Stimulated activated memory B cell treated with anti-CD40 and anti-IgM and Interleukin-4, amounts not matched to agents 10 μg/mL and 1 μg/mL and 100 μg/mL, for 72 hours (primary cell): ENCODE measurements at places on chromosomes 1 and 21.

DNA sequence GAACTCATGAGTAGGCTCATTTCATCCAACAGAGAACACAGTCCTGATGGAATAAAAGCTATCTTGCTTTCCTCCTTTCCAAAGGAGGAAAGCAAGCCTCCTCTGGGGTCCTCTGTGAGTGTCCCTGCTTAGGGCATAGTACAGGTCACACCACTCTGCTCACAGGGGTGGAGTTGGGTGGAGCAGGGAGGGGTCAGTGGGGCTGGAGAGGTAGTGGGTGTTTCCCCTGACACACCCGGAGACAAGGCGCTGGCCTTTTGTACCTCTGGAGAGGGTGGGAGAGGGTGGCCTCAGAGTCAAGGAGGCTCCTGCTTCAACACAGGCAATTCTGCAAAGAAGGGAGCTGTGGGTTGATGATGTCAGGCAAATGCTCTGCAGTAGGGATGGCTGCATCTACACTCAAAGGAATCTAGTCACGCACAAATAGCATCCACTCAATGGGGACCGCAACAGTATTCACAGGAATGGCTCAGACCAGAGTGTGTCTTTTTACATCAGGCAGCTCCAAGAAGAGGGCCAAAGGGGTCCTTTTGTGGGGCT, 58.6 kb upstream of the PLXNA2 start:
- no peaks in the 10 kb centered on the region for H3K36me3 ChIP-seq
- H3K4me1 ChIP-seq, result no peaks in the 10 kb centered on the region
- H3K4me3 ChIP-seq, result no peak overlapping the region
- ATAC-seq, result peak; percentile 44
- H3K27ac ChIP-seq, result no peak overlapping the region
- peaks cover 25% of the 10 kb centered on the region for H3K27me3 ChIP-seq

DNA sequence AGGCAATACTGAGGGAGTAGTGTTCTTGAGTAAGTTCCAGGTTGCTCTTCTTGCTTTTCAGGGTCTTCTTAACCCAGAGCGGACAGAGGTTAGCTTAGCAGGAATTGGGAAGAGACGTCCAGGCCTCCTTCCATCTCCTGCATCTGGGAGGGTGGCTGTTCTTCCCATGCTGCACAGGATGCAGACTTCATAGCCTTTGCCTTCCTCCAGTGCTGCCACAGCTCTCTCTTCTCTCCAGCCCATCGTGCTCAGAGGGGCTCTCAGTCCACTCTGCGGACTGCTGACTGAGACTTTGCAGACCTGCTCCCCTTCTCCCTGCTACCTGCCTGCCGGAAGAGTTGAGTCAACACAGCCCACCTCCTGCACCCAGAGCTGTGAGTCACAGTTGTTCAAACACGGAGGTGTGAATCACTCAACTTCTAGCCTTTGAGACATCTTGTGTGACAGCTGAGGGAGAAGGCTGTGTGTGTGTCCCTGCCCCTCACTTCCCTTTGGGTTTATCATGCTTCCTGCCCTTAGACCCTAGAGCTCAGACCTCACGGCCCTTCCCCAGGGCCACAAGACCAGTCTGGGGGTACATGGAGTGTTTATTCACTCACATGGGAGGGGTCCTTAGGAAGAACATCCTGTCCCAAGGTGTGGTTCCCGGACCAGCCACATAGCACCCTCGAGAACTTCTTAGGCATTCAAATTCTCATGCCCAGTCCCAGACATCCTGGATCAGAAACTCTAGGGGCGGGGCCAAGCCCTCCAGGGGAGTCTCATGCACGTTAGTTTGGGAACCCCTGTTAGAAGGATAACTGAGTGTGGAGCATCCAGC, 158.3 kb upstream of the CACNA1E start:
- no peaks in the 10 kb centered on the region for H3K36me3 ChIP-seq
- H3K27me3 ChIP-seq, result peaks cover 25% of the 10 kb centered on the region
- ATAC-seq, result no peak

DNA sequence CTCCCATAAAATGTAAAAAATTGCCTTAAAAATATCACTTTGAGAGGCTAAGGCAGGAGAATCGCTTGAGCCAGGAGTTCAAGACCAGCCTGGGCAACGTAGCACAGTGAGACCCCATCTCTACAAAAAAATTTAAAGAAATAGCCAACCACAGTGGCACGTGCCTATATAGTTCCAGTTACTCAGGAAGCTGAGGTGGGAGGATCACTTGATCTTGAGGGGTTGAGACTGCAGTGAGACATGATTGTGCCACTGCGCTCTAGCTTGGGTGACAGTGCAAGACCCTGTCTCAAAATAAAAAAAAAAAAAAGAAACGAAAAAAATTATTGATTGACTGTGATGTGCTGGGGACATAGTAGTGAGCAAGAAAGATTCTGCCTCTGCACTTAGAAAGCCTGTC, 38.4 kb downstream of the PKN2 start:
- no peaks in the 10 kb centered on the region for H3K27me3 ChIP-seq
- peaks cover 29% of the 10 kb centered on the region for H3K36me3 ChIP-seq
- no peak overlapping the region for H3K27ac ChIP-seq
- ATAC-seq, result no peak

DNA sequence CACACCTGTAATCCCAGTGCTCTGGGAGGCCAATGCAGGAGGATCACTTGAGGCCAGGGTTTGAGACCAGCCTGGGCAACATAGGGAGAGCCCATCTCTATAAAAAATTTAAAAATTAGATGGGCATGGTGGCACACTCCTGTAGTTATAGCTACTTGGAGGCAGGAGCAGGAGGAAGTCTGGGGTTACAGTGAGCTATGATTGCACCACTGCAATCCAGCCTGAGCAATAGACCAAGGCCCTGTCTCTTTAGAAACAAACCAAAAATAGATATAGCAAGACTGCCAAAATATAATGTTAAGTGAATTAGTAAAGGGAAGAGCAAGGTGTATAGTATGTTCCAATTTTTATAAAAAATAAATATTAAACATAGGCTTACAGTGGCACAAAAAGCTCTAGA, 28.8 kb downstream of the PLEKHO1 start:
- no peak overlapping the region for H3K4me3 ChIP-seq
- H3K27ac ChIP-seq, result no peak overlapping the region
- no peak for ATAC-seq
- no peaks in the 10 kb centered on the region for H3K36me3 ChIP-seq
- no peaks in the 10 kb centered on the region for H3K27me3 ChIP-seq

GRCh38 chr1:17161137-17161740, 42.0 kb upstream of the PADI2 start:
- no peaks in the 10 kb centered on the region for H3K4me1 ChIP-seq
- H3K36me3 ChIP-seq, result peaks cover 6% of the 10 kb centered on the region
- peak overlapping the region; percentile 10 for H3K27ac ChIP-seq
- peaks cover 10% of the 10 kb centered on the region for H3K27me3 ChIP-seq

- H3K27ac ChIP-seq, result no peak overlapping the region
- peaks cover 13% of the 10 kb centered on the region for H3K4me1 ChIP-seq
- H3K27me3 ChIP-seq, result peaks cover 55% of the 10 kb centered on the region
- peak overlapping the region; percentile 65 for H3K4me3 ChIP-seq
- H3K36me3 ChIP-seq, result no peaks in the 10 kb centered on the region
These were observed 105.8 kb downstream of the SLC16A1 start for GRCh38 chr1:112850034-112850757.

- H3K4me3 ChIP-seq, result no peak overlapping the region
- H3K36me3 ChIP-seq, result peaks cover 80% of the 10 kb centered on the region
- H3K4me1 ChIP-seq, result peaks cover 63% of the 10 kb centered on the region
- H3K27ac ChIP-seq, result no peak overlapping the region
- no peak for ATAC-seq
These were observed 19.1 kb downstream of the RUNX3 start for GRCh38 chr1:24910751-24911650.

DNA sequence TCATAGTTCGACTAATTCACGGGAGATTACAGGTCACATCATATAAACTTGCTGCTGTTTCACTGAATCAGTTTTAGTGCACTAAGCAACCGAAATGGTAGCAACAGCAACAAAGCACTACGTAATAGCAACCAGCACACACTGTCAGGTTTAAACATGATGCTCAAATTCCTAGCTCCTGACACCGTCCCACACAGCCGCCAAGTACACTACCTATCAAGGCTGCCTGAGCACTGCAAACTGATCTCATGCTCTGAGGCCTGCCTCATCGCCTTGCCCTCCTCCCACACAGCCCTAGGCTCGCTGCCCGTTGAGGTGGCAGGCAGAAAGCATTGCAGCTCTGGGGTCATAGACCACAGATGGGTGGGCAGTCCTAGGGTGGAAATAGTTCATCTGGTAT, 12.4 kb downstream of the LAMC2 start:
- peaks cover 8% of the 10 kb centered on the region for H3K4me1 ChIP-seq
- H3K36me3 ChIP-seq, result no peaks in the 10 kb centered on the region
- peaks cover 57% of the 10 kb centered on the region for H3K27me3 ChIP-seq
- no peak overlapping the region for H3K4me3 ChIP-seq
- no peak overlapping the region for H3K27ac ChIP-seq
- ATAC-seq, result no peak

GRCh38 chr1:211944733-211945500, 90.4 kb downstream of the INTS7 start:
- no peak overlapping the region for H3K27ac ChIP-seq
- no peaks in the 10 kb centered on the region for H3K27me3 ChIP-seq
- ATAC-seq, result no peak

DNA sequence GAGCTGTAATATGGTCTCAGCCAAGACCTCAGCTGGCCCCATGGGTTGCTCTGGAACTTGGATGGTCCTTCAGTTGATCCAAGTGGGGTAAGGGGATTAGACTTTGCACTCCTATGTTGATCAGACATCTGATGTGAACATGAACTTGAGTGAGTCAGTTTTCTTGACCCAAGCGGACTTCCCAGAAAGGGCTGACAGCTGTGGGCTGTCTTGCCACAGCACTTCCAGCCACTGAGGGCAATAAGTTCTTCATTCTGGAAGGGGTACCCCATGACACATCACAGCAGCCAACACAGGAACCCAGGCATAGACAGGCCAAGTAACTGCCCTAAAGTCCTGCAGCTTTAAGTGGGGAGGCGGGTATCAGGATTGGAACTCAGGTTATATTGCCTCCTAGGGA, 93.9 kb upstream of the USP24 start:
- H3K27ac ChIP-seq, result no peak overlapping the region
- no peaks in the 10 kb centered on the region for H3K36me3 ChIP-seq
- peaks cover 2% of the 10 kb centered on the region for H3K4me1 ChIP-seq
- H3K27me3 ChIP-seq, result no peaks in the 10 kb centered on the region
- H3K4me3 ChIP-seq, result no peak overlapping the region

- no peaks in the 10 kb centered on the region for H3K36me3 ChIP-seq
- H3K27me3 ChIP-seq, result no peaks in the 10 kb centered on the region
- H3K4me1 ChIP-seq, result no peaks in the 10 kb centered on the region
- H3K4me3 ChIP-seq, result no peak overlapping the region
These were observed 40.1 kb upstream of the MYSM1 start for GRCh38 chr1:58739856-58740466.
